ENCODE measurements at places on chromosomes 3 and 15.

GRCh38 chr15:63904042-63904441, 70.3 kb upstream of the HERC1 start:
- H3K27me3 ChIP-seq = no peaks in the 10 kb centered on the region
- H3K4me1 ChIP-seq = peaks cover 5% of the 10 kb centered on the region
- H3K27ac ChIP-seq = no peak overlapping the region
- DNase-seq = no peak

GRCh38 chr3:116961106-116961505, 251.5 kb downstream of the TUSC7 start:
- no peak overlapping the region for H3K27ac ChIP-seq
- DNase-seq = no peak
- H3K4me1 ChIP-seq = no peaks in the 10 kb centered on the region

DNA sequence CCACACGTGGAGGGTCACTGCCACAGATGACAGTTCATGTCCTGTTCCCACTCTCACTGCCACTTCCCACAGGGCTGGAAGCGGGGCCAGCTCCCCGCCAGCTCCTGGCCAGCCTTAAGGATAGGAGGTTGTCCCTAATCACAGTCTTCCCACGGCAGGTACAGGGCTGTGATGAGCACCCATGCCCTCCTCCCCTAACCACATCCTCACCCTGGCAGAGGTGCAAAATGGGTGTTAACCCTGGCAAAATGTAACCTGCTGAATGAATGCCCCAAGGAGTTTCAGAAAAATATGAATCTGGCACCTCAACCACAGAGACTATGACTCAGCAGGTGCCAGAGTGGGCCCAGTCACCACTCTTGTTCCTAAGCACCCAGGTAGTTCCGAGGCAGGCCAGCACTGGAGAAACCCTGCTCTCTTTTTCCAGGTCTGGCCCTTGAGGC, 185.1 kb upstream of the TPM1 start:
- H3K27me3 ChIP-seq = no peaks in the 10 kb centered on the region
- no peak for DNase-seq
- no peaks in the 10 kb centered on the region for H3K4me1 ChIP-seq
- no peak overlapping the region for H3K4me3 ChIP-seq

- H3K4me3 ChIP-seq = no peak overlapping the region
- no peaks in the 10 kb centered on the region for H3K4me1 ChIP-seq
- no peaks in the 10 kb centered on the region for H3K36me3 ChIP-seq
- H3K27me3 ChIP-seq = no peaks in the 10 kb centered on the region
Observed at GRCh38 chr3:177960722-177961121, 575.5 kb upstream of the KCNMB2 start.

GRCh38 chr15:54618120-54618519, 578.6 kb downstream of the RSL24D1 start:
- no peaks in the 10 kb centered on the region for H3K4me1 ChIP-seq
- H3K27ac ChIP-seq = no peak overlapping the region
- no peaks in the 10 kb centered on the region for H3K27me3 ChIP-seq
- no peak for DNase-seq
- no peaks in the 10 kb centered on the region for H3K36me3 ChIP-seq
- H3K4me3 ChIP-seq = no peak overlapping the region

DNA sequence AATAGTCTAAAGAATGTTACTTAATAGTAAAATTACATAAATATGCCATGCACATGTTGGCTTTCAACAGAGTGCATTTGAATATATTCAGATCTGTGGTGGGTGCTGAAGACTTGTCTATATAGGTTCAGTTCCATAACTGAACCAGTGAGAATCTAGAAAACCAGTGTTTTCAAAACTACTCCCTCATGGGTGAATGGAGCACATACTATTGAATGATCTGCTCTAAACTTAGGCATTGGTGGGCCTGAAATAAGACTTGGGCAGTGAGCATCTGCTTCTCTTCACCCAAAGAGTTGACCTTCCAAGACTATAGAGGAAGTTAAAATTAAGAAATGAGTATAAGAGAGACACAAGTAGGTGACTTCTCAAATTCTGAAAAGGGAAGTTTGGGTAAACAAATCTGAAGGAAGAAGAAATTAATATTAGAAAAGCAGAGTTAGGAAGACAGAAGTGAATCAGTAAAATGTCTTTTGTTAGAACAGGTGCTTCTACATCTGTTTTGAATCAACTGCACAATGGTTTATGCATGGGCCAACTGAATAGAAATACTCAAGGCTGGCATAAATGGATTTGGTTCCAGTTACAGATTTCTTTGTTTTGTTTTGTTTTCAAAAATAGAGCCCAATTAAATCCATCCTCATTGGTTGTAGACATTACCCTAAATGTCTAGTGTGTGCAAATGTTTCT, 19.3 kb downstream of the ALCAM start:
- no peaks in the 10 kb centered on the region for H3K36me3 ChIP-seq
- no peaks in the 10 kb centered on the region for H3K27me3 ChIP-seq
- H3K4me3 ChIP-seq = no peak overlapping the region

- no peaks in the 10 kb centered on the region for H3K4me1 ChIP-seq
- no peak for DNase-seq
- no peaks in the 10 kb centered on the region for H3K27me3 ChIP-seq
- no peaks in the 10 kb centered on the region for H3K36me3 ChIP-seq
- H3K27ac ChIP-seq = no peak overlapping the region
Observed at GRCh38 chr3:98874602-98875249, 26.8 kb downstream of the DCBLD2 start.

GRCh38 chr3:45236964-45237363, 10.9 kb upstream of the TMEM158 start:
- no peaks in the 10 kb centered on the region for H3K27me3 ChIP-seq
- no peaks in the 10 kb centered on the region for H3K36me3 ChIP-seq
- no peaks in the 10 kb centered on the region for H3K4me1 ChIP-seq
- no peak for DNase-seq

DNA sequence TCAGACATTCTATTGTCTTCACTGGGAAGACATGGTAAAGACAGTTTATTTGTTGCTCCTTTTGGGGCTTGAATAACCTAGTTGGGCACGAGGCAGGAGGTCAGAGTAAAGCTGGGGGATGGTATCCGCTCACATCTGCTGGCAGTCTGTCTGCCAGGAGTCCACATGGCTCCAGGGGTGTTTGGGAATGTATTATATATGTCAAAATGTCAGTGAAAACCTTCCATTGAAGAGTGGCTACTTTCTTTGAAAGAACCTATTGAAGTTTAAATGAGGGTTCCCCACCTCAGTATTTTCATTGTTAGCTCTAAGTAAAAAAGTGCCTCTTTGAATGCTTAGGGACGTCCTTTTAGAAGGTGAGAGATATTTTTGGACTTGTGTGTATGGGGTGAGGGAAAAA, 68.4 kb downstream of the CLDN11 start:
- no peak overlapping the region for H3K27ac ChIP-seq
- H3K4me3 ChIP-seq = no peak overlapping the region
- no peak for DNase-seq
- no peaks in the 10 kb centered on the region for H3K27me3 ChIP-seq

GRCh38 chr3:18489939-18490338, 64.8 kb upstream of the SATB1 start:
- H3K27ac ChIP-seq = no peak overlapping the region
- no peaks in the 10 kb centered on the region for H3K36me3 ChIP-seq
- no peaks in the 10 kb centered on the region for H3K4me1 ChIP-seq
- no peaks in the 10 kb centered on the region for H3K27me3 ChIP-seq

GRCh38 chr3:188439080-188439479, 285.1 kb downstream of the LPP start:
- peaks cover 12% of the 10 kb centered on the region for H3K4me1 ChIP-seq
- no peak overlapping the region for H3K27ac ChIP-seq
- no peaks in the 10 kb centered on the region for H3K36me3 ChIP-seq
- DNase-seq = no peak
- no peaks in the 10 kb centered on the region for H3K27me3 ChIP-seq
- H3K4me3 ChIP-seq = no peak overlapping the region

DNA sequence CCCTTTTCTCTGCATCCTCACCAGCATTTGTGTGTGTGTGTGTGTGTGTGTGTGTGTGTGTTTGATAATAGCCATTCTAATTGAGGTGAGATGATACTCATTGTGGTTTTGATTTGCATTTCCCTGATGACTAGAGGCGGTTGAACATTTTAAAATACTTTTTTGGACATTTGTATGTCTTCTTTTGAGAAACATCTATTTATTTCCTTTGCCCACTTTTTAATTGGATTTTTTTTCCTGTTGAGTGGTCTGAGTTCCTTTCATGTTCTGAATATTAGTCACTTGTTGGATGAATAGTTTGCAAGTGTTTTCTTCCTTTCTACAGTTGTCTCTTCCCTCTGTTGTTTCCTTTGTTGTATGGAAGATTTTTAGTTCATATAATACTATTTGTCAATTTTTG, 54.3 kb upstream of the THSD4 start:
- no peak overlapping the region for H3K4me3 ChIP-seq
- no peak overlapping the region for H3K27ac ChIP-seq

DNA sequence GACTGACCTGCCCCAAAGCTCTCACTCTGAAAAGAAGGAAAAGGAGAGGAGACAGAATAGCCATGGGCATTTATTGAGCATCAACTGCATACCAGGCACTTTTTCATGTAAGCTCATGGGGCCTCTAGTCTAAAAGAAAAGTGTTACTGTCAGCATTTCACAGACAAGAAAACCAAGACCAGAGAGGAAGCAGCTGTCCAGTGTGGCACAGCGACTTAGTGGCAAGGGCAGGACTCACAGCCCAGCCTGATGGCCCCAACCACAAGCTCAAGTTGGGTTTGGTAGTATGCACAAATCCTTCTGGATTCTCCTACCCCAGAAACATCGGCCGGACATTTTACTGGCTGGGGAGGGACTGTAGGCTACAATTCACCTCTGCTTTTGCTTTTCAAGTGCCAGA, 5.8 kb downstream of the EFCC1 start:
- no peaks in the 10 kb centered on the region for H3K36me3 ChIP-seq
- peaks cover 4% of the 10 kb centered on the region for H3K4me1 ChIP-seq
- H3K4me3 ChIP-seq = no peak overlapping the region
- peaks cover 30% of the 10 kb centered on the region for H3K27me3 ChIP-seq

- H3K27me3 ChIP-seq = no peaks in the 10 kb centered on the region
- no peaks in the 10 kb centered on the region for H3K4me1 ChIP-seq
- peaks cover 30% of the 10 kb centered on the region for H3K36me3 ChIP-seq
- H3K27ac ChIP-seq = no peak overlapping the region
- H3K4me3 ChIP-seq = no peak overlapping the region
- no peak for DNase-seq
Observed at GRCh38 chr3:81500039-81500438, 261.4 kb downstream of the GBE1 start.

DNA sequence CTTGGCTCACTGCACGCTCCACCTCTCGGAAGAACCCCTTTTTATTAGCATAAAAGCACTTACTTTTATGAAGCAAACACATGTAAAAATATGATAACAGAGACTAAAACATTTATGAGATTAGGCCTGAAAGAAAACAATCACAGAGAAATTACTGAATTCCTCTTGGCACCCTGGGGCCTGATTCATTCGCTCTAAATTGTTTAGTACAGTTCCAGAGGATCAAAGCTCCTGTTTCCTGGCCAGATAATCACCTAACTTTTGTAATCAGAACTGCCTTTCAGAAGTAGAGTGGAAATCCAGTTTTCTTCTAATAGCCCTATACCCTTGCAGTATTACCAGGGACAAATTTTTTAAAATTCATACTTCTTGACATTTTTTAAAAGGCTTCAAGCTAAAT, 6.4 kb downstream of the NPAP1 start:
- no peaks in the 10 kb centered on the region for H3K4me1 ChIP-seq
- H3K36me3 ChIP-seq = no peaks in the 10 kb centered on the region
- no peaks in the 10 kb centered on the region for H3K27me3 ChIP-seq
- no peak for DNase-seq
- H3K27ac ChIP-seq = no peak overlapping the region

- H3K27me3 ChIP-seq = no peaks in the 10 kb centered on the region
- no peak for DNase-seq
- no peak overlapping the region for H3K4me3 ChIP-seq
Observed at GRCh38 chr15:50189633-50190032, 7.6 kb downstream of the SLC27A2 start.

GRCh38 chr3:143975554-143976152, 4.0 kb downstream of the DIPK2A start:
- no peaks in the 10 kb centered on the region for H3K4me1 ChIP-seq
- H3K4me3 ChIP-seq = no peak overlapping the region
- no peak overlapping the region for H3K27ac ChIP-seq
- no peaks in the 10 kb centered on the region for H3K36me3 ChIP-seq
- no peaks in the 10 kb centered on the region for H3K27me3 ChIP-seq

- peak; percentile 38 for DNase-seq
- peak overlapping the region; percentile 93 for H3K27ac ChIP-seq
- no peaks in the 10 kb centered on the region for H3K27me3 ChIP-seq
- H3K36me3 ChIP-seq = peaks cover 10% of the 10 kb centered on the region
- peak overlapping the region; percentile 89 for H3K4me3 ChIP-seq
Observed at GRCh38 chr15:82044373-82045178, 1.2 kb downstream of the MEX3B start.

DNA sequence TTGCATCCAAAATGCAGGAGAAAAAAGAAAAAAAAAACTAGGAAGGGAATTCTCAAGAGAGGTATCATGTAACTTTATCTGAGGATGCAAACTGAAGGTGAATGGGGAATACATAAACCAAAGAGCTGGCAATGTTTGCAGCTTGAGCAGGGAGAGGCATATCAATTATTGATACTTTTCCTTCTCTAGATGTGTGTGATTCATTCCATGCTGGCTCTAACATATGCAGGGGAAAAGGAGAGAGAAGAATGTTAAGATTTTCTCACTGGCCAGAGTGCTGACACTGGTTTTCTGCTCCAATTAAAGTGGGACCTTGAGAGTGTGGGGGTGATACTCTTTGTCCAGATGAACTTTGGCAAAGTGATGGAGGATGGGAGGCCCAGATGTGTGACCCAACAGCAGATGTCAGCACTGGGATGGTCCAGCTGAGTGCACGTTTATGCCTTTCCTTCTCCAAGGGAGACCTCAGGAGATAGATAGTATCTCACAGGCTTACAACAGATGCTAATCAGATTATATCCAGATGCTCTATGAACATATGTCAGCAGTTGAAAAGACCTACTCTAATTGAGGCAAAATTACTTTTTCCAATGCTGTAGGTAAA, 50.0 kb upstream of the PSMD6 start:
- H3K27me3 ChIP-seq = no peaks in the 10 kb centered on the region
- H3K4me3 ChIP-seq = no peak overlapping the region
- DNase-seq = no peak

DNA sequence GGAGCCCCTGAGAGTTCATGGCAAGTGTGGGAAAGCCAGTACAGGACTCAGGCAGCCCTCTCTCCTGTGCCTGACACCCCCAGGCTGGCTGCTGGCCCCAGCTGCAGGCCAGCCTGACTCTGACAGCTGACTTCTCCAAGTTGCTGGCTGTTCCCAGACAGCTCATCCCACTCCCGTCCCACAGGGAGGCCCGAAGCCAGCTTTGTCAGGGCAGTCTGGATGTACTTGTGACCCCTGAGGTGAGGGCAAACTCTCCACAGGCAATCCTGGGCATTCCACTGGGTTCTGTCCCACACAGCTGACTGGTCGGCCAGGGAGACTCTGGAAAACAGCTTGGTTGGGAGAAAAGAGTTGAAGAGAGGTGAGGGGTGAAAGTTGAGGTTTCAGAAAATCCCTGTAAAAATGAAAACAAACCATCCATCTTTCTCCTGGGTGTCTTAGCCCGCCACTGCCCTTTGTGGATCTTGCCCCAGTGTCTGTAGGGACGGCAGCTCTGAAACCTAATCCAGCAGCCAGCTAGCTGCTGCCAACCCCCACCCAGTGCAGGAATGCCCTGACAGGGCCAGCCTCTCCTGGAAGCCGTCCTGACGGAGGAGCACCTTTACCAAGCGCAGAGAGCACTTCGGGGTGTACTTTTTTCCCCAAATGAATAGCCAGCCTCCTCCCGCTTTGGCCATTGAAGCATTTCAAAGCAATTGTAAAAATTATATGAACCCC, 87.9 kb downstream of the DNAJB8 start:
- H3K27me3 ChIP-seq = no peaks in the 10 kb centered on the region
- peak overlapping the region; percentile 20 for H3K27ac ChIP-seq
- H3K4me1 ChIP-seq = peaks cover 44% of the 10 kb centered on the region
- no peak overlapping the region for H3K4me3 ChIP-seq
- DNase-seq = no peak
